ENCODE measurements at places on chromosomes 7 and 10. TPM values are rescaled to one million over a fixed set of nuclear protein-coding genes. Genes with fewer than 3 reads are reported as not detected.

GRCh38 chr10:96536129-96536528, 22.4 kb upstream of the TLL2 start:
- DNase-seq, result no peak
- no peak overlapping the region for H3K27ac ChIP-seq
- peaks cover 13% of the 10 kb centered on the region for H3K4me1 ChIP-seq
- H3K4me3 ChIP-seq, result no peak overlapping the region
- no peaks in the 10 kb centered on the region for H3K27me3 ChIP-seq

GRCh38 chr7:155864271-155864985, 52.2 kb upstream of the SHH start:
- peaks cover 54% of the 10 kb centered on the region for H3K27me3 ChIP-seq
- no peak overlapping the region for H3K27ac ChIP-seq
- no peak overlapping the region for H3K4me3 ChIP-seq
- DNase-seq, result no peak
- H3K4me1 ChIP-seq, result no peaks in the 10 kb centered on the region

DNA sequence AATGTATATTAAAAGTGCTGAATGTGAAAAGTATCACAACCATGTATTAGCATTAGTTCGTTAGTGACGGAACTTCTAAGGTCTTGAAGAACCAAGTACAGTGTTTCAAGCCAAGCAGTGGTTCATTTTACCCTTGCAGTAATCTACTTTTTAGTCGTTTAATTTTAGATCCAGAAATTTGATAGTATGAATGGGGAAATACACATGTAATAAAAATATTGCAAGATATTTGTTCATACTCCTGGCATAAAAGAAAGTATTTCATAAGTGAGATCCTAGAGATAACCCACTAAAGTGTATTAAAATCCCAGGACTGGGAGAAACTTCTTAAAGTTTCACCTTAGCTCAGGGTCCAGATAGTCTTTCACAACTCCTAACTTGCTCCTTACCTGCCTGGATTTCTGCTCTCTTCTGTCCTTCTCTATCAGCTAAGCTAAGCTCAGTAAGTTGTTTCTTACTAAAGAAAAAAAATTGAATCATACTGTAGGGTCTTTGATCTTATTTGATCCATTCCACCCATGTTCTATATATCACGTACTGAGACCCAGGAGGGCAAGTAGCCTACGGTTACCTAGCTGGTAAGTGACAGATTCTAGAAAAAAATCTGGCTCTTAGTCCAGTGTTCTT, 1.5 kb downstream of the BCAP29 start:
- H3K27me3 ChIP-seq, result no peaks in the 10 kb centered on the region
- H3K36me3 ChIP-seq, result no peaks in the 10 kb centered on the region
- peak overlapping the region; percentile 60 for H3K27ac ChIP-seq
- H3K4me1 ChIP-seq, result peaks cover 12% of the 10 kb centered on the region
- peak overlapping the region; percentile 39 for H3K4me3 ChIP-seq

- DNase-seq, result no peak
- peaks cover 9% of the 10 kb centered on the region for H3K27me3 ChIP-seq
- H3K36me3 ChIP-seq, result no peaks in the 10 kb centered on the region
These were observed 216.2 kb upstream of the HABP2 start for GRCh38 chr10:113336549-113337130.

GRCh38 chr10:72272689-72273409, 875 bp upstream of the DDIT4 start:
- peak overlapping the region; percentile 98 for H3K4me3 ChIP-seq
- peak overlapping the region; percentile 97 for H3K27ac ChIP-seq
- H3K27me3 ChIP-seq, result no peaks in the 10 kb centered on the region
- H3K4me1 ChIP-seq, result peaks cover 39% of the 10 kb centered on the region
- DNase-seq, result no peak

DNA sequence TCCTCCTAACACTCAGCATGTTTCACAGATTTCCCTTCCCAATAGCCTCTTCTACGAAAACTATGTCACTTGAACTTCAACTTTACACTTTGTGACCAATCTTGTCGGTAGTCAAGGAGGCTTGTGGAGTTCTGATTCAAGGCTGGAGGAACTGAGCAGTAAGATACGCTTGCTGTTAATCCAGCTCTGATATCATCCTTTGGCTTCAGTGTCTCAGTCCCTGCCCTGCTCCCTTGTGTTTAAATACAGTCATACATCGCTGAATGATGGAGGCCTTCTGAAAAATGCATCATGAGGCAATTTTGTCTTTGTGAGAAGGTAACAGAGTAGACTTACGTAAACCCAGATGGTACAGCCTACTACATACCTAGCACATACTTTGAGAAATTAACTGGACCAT, 173.6 kb downstream of the RNF133 start:
- H3K36me3 ChIP-seq, result no peaks in the 10 kb centered on the region
- H3K27ac ChIP-seq, result no peak overlapping the region
- no peak overlapping the region for H3K4me3 ChIP-seq

GRCh38 chr7:102012941-102013461, 195.6 kb downstream of the CUX1 start:
- no peaks in the 10 kb centered on the region for H3K27me3 ChIP-seq
- no peak for DNase-seq
- peaks cover 9% of the 10 kb centered on the region for H3K4me1 ChIP-seq
- H3K27ac ChIP-seq, result no peak overlapping the region
- H3K4me3 ChIP-seq, result no peak overlapping the region

- no peaks in the 10 kb centered on the region for H3K27me3 ChIP-seq
- no peaks in the 10 kb centered on the region for H3K36me3 ChIP-seq
- no peak overlapping the region for H3K4me3 ChIP-seq
- DNase-seq, result no peak
- peaks cover 8% of the 10 kb centered on the region for H3K4me1 ChIP-seq
These were observed 77.5 kb upstream of the ADAM12 start for GRCh38 chr10:126465771-126466170.

DNA sequence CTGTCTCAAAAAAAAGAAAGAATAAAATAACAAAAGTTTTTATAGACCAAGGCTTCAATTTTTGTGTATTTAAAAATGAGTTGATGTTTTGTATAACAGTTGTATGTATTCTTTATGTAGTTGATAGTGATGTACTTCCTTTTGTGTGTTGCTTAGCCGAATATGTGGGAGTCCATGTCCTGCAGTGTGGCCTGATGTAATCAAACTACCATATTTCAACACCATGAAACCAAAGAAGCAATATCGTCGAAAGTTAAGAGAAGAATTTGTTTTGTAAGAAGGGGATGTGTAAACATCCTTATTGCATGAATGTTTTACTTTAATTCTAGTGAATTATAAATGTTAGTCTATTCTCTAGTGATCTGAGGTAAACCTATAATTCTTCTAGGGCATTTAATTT, 56.6 kb downstream of the MPLKIP start:
- H3K27me3 ChIP-seq, result no peaks in the 10 kb centered on the region
- no peak for DNase-seq
- no peak overlapping the region for H3K27ac ChIP-seq
- peaks cover 3% of the 10 kb centered on the region for H3K36me3 ChIP-seq

GRCh38 chr7:27527348-27527714, 135.4 kb downstream of the HIBADH start:
- H3K27me3 ChIP-seq, result no peaks in the 10 kb centered on the region
- H3K4me1 ChIP-seq, result peaks cover 3% of the 10 kb centered on the region
- DNase-seq, result no peak
- H3K27ac ChIP-seq, result no peak overlapping the region

- peaks cover 2% of the 10 kb centered on the region for H3K36me3 ChIP-seq
- H3K4me3 ChIP-seq, result peak overlapping the region; percentile 39
- H3K27me3 ChIP-seq, result no peaks in the 10 kb centered on the region
- H3K4me1 ChIP-seq, result peaks cover 8% of the 10 kb centered on the region
- H3K27ac ChIP-seq, result no peak overlapping the region
- DNase-seq, result no peak
These were observed 173.3 kb downstream of the ELFN1 start for GRCh38 chr7:1843271-1843861.

DNA sequence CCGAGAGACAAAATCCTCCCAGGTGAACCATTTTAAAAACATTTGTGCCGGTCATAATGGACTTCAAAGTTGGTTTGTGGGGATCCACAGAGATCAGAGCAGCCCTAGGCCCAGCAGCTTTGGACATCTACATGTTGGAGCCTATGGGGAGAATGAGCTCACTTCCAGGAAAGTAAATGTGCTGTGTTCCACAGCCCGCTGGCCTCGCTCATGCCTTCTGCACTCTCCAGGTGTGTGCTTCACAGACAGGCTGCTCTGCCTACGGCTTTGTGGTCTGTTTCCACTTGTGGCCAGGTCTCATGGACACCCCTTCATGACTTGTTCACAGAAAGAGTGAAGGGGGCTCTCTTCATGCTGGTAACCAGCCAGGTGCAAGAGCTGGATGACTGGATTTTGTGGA, 141.6 kb downstream of the ADARB2 start:
- no peaks in the 10 kb centered on the region for H3K4me1 ChIP-seq
- peaks cover 2% of the 10 kb centered on the region for H3K36me3 ChIP-seq
- no peak overlapping the region for H3K27ac ChIP-seq

- H3K27ac ChIP-seq, result no peak overlapping the region
- H3K36me3 ChIP-seq, result no peaks in the 10 kb centered on the region
- H3K4me3 ChIP-seq, result no peak overlapping the region
- DNase-seq, result no peak
These were observed 40.3 kb downstream of the PRF1 start for GRCh38 chr10:70562036-70562755.

The PIP gene
- total RNA-seq, result not detected

The C7orf57 gene
- total RNA-seq, result 0.29 TPM

The VPS37D gene
- total RNA-seq, result not detected

The DMBT1 gene
- total RNA-seq, result not detected

The MET gene
- total RNA-seq, result 0.18 TPM

The LAMB4 gene
- total RNA-seq, result not detected

The FAM24B gene
- total RNA-seq, result 9.0 TPM

The PSD gene
- total RNA-seq, result 2.9 TPM

The SYPL1 gene
- 38.8 TPM for total RNA-seq

The MEOX2 gene
- total RNA-seq, result not detected

The NUTM2E gene
- total RNA-seq, result not detected

Measured in T-helper 17 cell (primary cell).